ENCODE measurements at places on chromosomes 11 and 22.
A peak's percentile ranks its signal among the peaks of the same experiment; 100 is the strongest.

- DNase-seq: no peak
Observed at GRCh38 chr11:20707876-20708275, 38.5 kb downstream of the NELL1 start.

GRCh38 chr11:81888391-81888790 lies 845.3 kb downstream of the FAM181B start:
- no peak for DNase-seq

DNA sequence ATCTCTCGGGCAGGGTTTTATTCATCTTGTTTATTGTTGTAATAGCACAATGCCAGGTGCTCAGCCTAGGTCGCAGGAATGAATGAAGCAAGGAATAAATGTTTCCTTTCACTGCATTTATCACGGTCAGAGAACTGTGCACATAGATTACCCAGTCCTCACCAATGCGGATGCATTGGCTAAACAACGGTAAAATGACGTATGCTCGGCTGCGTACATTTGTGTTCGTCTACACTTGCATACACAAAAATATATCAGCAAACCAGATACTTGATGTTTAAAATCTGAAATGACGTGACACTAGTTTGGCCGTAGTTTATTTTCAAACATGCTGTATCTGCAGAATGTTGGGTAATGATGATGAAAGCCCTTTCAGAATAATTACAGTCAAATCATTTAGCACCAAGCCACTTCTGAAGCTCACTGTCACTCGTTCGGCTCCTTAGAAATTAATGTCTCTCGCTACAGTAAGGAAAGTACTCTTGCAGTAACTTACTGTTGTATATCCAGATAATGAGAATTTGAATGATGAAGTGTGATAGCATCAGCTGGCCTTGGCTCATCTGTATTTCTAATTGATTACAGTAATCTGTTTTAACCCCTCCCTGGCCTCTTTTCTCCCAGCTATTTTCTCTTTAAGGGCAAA lies 268.9 kb downstream of the LRRC4C start:
- DNase-seq: no peak

DNA sequence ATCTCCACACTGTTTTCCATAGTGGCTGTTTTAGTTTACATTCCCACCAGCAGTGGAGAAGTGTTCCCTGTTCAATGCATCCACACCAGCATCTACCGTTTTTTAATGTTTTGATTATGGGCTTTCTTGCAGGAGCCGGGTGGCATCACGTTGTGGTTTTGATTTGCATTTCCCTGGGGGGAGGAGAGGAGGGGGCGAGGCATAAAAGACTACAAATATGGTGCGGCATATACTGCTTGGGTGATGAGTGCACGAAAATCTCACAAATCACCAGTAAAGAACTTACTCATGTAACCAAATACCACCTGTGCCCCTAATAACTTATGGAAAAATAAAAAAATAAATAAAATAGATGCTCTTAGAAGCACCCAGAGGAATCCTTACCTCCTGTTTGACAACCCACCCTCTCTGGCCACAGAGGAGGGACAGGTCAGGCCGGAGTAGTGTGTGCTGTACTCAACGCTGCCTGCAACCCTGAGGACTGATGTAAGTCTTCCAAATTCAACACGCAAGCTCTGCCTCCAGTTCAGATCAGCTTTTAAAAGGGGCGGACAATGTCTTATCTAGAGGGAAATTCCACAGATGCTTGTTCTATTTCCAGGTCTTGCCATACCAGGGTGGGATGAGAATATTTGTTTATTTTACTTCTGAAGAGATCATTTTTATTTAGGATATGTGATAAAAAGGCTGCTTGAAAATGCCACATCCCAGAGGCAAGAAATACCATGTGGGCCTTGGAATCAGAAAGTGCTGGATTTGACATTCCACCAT lies 329.6 kb upstream of the B3GAT1 start:
- no peak for DNase-seq

DNA sequence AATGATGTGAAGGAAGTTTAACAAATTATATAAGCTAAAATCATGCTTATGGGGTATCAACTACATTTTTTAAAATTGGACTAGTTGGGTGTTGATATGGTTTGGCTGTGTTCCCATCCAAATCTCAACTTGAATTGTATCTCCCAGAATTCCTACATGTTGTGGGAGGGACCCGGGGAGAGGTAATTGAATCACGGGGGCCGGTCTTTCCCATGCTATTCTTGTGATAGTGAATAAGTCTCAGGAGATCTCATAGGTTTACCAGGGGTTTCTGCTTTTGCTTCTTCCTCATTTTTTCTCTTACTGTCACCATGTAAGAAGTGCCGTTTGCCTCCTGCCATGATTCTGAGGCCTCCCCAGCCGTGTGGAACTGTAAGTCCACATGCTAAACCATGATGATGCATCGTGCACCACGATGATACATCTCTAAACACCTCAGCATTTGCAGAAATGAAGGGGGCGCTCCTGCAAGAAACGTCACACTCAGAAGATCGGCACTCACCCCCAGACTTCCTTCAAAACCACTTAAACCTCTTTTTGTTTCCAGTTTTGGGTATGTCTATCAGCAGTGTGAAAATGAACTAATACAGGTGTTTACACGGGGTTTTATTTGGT lies 340.0 kb downstream of the SHANK2 start:
- DNase-seq: no peak

- no peak for DNase-seq
Observed at GRCh38 chr11:95584180-95584579, 205.4 kb downstream of the FAM76B start.

DNA sequence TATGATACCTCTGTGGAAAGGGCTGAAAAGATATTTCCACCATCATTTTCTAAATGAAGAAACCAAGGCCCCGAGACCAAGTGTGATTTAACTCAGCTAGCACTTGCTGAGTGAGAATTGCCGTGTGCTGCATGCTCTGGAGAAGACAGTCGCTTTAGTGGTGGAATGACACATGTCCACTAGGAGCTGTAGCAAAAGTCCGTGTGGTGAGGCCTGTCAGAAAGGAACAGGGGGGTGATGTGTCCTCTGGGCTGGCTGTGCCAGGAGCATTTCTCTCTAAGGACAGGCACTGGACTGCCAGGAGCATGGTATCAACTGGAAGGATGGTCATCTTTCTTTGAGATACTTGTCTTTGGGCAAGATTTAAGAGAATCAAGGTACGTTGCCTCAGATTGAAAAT lies 72.8 kb downstream of the ATXN10 start:
- DNase-seq: no peak

- DNase-seq: no peak
Observed at GRCh38 chr11:118820412-118821357, 29.7 kb upstream of the DDX6 start.

- no peak for DNase-seq
Observed at GRCh38 chr11:19089421-19089820, 27.5 kb upstream of the ZDHHC13 start.

DNA sequence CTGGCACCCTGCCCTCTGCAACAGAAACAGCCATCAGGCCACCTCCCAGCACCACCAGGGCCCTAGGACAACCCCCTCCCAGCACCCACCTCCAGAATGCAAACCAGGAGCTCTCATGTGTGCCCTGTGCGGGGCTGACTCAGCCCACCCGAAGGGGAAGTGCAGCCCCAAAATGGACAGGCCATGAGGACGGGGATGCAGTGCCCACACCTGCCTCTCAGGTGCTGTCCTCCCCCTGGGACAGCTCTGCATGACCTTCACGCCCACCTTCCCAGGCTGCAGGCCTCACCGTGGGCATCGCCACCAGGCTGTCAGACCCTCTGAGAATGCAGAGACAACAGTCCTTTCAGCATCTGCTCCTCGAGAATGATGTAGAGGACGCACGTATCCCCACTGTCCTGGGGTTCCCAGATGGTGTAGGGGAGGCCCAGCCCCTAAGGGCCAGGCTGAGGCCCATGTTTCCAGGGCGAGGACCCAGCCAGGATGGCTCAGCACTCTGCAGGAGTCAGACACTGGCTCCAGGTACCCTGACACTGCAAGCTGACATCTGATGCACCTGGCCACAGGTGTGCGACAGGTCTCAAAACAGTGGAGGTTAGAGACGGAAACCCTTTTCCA lies 13.5 kb downstream of the MOB2 start:
- no peak for DNase-seq

DNA sequence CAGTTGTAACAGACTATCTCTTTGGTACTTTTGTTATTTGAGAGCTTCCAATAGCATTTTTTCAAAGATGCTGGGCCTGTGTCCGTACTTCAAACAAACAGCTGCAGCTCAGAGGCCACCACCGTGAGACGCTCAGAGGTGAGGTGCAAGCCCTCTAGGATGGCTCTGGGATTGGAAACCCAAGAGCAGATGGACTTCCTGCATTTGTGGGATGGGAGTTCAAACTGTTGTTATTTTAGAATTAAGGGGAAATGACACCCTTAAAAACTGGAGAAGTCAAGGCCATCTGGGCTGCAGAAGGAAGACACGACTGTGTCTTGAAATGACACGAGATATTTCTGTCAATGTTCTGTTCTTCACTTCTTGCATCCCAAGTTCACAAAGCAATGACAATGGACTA lies 9.2 kb upstream of the IL10RA start:
- no peak for DNase-seq

DNA sequence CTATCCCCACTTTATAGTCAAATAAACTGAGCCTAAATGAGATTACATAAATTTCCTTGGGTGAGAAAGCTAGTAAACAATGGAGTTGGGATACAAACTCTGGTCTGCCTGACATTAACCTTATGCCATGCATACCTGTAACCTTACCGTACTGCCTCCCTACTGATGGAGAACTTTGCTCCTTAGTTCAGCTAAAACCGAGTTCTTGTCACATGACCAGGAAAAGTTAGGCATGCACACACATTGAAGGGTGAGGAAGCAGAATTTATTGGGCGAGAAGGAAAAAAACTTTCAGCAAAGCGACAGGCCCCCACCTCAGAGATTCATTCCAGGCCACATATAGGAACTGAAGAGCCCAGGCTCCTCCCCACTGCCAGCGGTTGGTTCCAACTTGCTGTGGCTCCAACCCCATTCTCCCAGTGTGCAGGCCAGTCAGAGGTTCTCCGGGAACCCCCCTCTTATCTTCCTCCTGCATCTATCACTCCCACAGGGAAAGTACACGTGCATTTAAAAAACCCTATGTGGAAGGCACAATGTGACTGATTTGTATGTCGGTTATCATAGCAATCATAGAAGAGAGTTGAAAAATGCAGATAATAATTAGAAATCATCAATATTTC lies 3.2 kb upstream of the PIWIL4 start:
- DNase-seq: no peak

DNA sequence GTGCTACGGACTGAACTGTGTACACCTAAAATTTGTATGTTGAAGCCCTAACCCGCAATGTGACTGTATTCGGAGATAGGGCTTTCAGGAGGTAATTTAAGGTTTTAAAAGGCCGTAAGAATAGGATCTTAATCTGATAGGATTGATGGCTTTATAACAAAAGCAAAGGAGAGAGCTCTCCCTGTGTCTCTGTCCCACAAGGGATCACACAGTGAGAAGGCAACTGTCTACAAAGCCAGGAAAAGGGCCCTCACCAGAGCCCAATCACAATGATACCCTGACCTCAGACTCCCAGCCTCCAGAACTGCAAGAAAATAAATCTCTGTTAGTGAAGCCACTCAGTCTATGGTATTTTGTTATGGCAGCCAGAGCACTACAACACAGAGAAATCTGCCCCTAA lies 208.7 kb upstream of the ZC3H12C start:
- DNase-seq: no peak

DNA sequence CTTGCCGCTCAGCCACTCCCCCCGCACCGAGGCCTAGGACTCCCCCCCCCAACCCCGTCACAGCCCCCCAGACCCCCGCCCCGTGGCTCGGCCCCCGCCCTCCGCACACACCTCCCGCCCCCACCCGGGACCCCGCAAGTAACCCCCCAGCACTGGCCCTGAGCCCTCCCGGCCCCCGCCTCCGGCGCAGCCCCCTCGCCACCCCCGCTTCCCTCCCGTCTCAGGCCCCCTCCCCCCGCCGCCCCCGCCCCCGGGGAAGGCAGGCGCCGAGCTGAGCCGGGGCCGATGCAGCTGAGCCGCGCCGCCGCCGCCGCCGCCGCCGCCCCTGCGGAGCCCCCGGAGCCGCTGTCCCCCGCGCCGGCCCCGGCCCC lies 1.5 kb downstream of the SHANK3 start:
- peak; percentile 10 for DNase-seq

DNA sequence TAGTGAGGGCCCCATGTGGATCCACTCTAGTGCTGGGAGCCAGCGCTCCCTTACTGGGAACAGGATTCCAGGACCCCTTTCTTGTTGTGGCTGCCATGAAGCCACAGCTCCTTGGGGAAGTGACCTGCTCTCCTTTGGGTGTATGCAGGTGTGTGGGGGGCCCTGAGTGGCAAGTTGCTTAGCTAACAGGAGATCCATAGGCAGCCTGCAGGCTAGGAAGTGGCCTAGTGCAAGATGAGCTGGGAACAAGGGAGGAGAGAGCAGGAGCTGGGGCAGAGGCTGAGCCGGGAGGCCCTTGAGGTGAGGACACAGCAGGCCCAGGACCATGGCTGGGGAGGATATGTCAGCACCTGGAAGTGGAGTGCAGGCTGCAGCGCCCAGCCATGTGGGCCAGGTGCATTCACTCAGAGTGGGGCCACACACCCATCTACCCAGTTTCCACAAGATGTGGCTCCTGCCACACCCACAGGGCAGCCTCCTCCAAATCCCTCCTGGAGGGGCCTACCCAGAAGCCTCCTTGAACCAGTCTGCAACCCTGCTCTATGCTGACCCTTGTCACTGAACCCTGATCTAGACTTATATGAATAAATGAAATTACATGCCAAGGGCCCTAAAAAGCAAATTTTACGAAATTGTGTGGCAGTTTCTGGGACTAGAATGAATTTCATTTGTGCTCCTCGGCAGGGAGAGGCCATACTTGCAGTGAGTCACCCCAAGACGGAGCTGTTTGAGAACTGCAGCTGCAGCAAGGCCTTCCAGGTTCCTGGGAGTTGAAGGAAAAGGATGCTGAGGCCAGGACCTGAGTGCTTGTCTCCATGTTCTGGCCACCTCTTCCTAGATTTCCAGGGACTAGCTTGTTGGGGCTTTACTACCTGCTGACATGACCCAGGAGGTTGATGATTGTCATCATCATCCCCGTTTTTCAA lies 3.2 kb downstream of the THAP7 start:
- no peak for DNase-seq

GRCh38 chr22:36102995-36103394 lies 57.6 kb downstream of the APOL3 start:
- DNase-seq: no peak

DNA sequence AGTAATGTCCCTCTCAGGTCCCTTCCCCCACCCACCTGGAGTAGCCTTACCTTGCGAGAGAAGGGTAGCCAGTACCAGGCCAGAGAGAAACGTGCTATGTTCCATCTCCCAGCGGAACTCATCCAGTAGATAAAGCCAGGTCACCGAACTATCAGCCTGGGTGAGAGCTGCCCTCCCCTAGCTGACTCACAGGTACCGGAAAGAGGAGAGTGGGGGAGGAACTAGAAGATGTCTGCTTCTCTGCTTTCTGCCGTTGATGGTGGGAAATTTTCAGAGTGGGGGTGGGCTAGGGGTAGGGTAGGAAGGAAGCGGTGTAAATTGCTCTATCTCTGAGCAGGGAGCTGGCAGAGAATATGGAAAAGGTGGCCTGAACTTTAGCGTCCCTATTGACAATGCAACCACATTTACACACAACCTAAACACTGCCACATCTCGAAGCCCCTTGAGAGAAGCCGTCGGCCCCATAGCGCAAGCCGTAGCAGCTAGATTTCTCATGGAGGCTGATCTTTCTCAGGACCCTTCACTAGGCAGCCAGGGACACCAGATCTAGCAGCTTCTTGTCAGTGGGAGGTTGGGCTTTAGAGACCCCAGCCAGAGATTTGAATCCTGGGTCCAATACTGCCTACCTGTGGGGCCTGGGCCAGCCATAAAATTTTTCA lies at the start of gene CD3D:
Gene CD3D, minus strand, starts transcription at position 203 of the 659 bp plus-strand sequence. Its CDS starts 98 bp downstream, at position 105.
- peak; percentile 53 for DNase-seq

- DNase-seq: no peak
Observed at GRCh38 chr11:67500484-67500821, 4.7 kb downstream of the PITPNM1 start.

- DNase-seq: no peak
Observed at GRCh38 chr11:45754741-45755140, 50.2 kb upstream of the SLC35C1 start.

Data from stimulated activated CD4-positive, alpha-beta T cell treated with anti-CD3 and anti-CD28 coated beads, Interleukin-12 subunit alpha, Interleukin-12 subunit beta, amount 100 ng/mL, for 4 hours (primary cell).